Stimulated activated CD4-positive, alpha-beta T cell treated with anti-CD3 and anti-CD28 coated beads, Interleukin-1b, Interleukin-23, amount 100 ng/mL, for 1 hour (primary cell): ENCODE measurements at places on chromosomes 3 and 15.

GRCh38 chr3:22986958-22987357, 216.2 kb upstream of the UBE2E2 start:
- DNase-seq = no peak

GRCh38 chr15:75431270-75431669, 20.2 kb downstream of the SIN3A start:
- DNase-seq = no peak

GRCh38 chr3:127960421-127960965, 45.5 kb downstream of the KBTBD12 start:
- no peak for DNase-seq

- DNase-seq = no peak
Measured at GRCh38 chr3:137612291-137612690, 151.8 kb upstream of the SOX14 start.

DNA sequence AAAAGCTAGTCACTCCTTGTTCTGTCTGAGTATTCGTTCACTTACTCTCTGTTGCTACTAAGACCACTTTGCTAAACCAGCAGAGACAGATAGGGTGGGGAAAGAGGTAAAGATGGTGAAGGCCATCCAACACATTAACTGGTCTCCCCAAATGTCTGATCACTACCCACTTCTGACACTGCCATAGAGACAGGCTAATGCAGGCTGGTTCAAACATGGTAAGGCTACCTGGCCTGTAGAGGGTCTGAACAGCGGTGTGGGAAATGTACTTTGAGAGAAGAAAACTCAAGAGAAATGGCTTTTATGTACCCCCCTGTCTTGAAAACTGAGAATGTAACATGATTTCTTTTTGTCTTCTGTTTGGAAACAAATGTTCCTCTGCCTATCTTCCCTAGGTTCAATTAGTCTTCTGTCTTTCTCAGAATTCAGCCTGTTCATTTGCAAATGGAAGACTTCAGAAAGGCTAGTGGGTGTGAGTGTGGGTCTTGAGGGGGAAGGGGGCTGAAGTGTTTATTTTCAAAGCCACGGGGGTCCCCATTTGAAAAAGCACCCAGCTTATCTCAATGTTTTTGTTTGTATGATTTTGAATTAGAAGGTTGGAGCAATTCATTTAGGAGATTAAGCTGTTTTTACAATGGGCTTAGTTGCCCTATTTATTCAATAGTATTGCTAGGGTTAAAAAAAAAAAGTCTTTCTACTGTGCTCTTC, 15.8 kb downstream of the ALDH1A2 start:
- DNase-seq = no peak

DNA sequence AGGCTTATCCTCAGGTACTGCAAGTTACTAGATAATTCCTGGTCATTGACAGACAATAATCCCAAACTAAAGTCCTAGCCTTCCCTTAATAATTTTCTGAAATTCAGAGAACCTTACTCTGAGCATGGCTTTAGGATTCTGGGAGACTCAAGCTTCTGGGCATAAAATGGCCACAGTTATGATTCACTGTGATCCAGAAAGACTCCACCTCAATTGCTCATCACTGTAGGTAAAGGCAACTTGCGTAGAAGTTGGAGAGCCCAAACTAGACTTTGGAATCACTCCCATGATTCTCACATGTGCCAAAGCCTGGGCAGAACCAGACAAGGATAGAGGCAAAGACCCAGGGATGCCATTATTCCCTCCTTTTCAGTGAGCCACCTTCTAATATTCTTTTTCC, 195.3 kb downstream of the OSBPL10 start:
- DNase-seq = no peak

- DNase-seq = no peak
Measured at GRCh38 chr15:69031013-69032001, 16.8 kb downstream of the NOX5 start.

GRCh38 chr3:194579091-194579606, 54.1 kb downstream of the TMEM44 start:
- no peak for DNase-seq

DNA sequence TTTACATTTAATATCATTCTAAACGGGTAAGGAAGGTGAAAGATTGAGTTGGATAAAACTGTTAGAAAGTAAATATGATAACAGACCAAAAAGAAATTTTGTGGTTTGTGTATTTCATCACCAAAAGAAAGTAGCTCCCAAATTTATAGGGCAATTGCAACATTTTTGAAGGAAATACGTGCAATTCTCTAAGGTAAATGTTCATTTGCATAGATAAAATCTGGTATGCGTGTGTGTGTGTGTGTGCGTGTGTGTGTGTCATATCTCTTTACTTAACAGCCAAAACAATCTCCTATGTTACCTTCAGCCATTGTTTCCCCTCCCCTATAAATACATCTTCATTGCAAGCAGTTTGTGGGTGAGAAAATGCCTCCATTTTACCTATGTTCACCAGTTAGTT, 208.4 kb downstream of the TNIK start:
- no peak for DNase-seq
